ENCODE measurements at places on chromosomes 12 and 14.

DNA sequence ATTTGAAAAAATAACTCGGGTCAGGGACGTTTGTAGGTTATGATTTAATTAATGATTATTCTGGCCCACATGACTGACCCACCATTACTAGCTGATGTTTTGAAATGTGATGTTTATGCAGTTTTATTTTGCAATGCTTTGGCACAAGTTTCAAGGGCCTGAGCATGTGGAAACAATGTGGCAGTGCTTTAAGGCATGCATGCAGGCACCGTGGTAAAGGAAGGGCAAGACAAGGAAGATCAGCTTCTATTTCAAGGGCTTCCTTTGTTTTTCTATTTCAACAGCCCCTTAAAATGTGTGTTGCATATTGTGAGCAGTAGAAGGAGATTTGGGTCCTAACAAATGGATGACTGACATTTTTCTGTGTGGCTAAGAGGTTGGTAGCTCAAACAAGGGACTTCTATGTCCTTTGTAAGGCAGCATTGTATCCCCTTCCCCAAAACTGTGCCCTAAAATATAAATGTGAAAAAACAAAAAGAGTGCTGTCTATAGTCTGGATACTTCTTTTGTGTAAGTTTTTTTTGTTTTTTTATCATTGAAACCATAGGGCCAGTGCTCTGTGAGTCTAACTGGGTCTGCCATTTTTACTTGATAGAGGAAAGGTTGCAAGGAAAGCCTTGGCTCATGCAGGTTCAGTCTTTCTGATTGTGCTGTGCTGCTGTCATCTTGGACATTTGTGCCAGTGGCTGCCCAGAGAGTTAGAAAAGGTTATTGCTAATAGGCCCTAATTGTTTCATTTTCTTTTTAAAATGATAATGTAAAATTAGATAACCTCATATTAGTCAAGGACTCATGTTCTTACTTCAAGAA lies 103.5 kb downstream of the FGD4 start:
- no peak for DNase-seq

DNA sequence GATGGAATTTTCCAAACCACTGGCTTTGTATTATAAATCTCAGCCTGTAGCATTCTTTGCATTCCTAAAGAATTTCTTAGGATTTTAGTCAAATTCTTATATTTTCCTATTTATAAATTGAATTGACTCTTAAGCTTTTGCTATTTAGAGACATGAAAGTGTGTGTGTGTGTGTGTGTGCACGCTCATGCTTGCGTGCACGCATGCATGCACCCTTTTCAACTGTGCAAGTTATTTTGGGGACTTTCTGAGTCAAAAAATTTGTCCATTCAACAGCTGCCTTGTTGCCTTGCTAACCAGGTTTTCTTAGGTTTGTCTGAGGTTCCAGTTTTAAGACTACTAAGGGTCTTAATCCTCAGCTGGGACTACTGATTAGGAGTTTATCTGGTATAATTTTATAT lies 42.6 kb downstream of the GPATCH2L start:
- no peak for DNase-seq

DNA sequence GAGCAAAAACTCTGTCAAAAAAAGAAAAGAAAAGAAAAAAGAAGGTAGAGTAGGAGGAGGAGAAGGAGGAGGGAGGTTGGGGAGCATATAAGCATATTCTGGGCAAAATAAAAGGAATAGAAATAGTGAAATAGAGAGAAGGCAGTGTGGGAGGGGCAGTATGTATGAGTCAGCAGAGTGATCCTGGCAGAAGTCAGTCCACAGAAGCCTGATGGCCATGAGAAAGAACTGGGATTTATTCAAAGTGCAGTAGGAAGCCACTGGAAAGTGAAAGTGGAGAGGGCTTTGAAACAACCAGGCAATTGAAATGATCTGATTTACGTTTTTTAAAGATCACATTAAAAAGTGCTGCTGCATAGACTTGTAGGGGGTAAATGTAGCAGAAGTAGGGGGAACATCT lies 368.6 kb upstream of the USP15 start:
- no peak for DNase-seq

DNA sequence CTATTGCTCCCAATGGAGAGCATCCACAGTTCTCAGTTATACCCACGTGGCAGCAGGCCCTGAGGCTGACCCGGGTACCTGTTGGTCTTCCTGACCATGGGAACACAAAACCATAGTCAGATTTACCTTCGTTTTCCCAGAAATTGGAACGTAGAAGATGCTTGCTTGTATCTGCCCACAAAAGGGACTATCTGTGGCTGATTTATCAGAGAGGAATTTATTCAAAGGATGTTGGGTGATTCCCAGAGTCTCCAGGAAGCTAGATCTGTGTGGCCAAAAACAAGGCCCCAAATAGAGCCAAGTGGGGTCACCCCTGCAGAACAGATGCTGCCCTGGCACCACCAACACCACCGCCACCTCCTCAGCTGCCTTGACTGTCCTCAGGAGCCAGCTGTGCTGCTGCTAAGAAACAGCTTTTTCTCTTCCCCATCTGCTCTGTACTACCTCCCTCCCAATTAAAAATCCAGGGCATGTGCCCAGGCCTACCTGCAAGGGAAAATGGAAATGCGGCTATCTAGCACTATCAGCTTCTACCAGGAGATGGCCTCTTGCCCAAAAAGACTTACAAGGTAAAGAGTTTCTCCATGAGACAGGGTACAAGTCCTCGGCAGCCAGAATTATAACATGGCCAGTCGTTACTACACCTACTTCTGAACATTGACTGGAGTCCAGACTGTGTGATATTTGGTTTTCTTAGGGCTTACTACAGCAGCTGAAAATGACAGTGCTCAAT lies 128.6 kb upstream of the PLEKHG7 start:
- no peak for DNase-seq

DNA sequence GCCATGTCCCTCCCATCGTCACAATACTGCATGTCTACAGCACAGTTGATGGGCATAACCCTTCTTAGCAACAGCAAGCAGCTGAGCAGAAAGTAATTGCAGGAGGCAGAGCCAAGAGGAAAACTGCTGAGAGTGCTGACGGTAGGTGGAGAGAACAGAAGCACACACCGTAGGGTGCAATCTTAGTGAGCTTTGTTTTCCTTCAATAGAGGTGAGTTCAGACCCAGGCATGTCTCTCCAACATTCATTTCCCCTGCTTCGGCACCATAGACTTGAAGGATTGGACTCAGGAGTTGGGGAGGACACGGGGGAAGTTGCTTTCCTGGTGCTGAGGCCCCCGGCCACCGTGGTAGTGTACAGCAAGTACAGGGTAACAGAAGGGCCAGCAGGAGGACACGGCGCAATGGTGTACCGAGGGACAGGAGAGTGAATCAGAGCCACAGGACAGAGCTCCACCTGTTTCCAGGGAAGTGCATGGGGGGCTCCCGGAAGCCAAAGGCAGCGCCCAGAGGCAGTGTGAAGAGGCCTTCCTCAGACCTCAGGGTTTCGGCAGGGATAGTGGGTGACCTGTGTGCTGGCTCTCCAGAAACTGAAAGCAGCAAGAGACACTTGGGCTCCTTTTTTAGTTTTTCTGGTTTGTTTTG lies 36.3 kb upstream of the SINHCAF start:
- no peak for DNase-seq

GRCh38 chr12:27271206-27271605 lies 27.1 kb downstream of the STK38L start:
- no peak for DNase-seq

DNA sequence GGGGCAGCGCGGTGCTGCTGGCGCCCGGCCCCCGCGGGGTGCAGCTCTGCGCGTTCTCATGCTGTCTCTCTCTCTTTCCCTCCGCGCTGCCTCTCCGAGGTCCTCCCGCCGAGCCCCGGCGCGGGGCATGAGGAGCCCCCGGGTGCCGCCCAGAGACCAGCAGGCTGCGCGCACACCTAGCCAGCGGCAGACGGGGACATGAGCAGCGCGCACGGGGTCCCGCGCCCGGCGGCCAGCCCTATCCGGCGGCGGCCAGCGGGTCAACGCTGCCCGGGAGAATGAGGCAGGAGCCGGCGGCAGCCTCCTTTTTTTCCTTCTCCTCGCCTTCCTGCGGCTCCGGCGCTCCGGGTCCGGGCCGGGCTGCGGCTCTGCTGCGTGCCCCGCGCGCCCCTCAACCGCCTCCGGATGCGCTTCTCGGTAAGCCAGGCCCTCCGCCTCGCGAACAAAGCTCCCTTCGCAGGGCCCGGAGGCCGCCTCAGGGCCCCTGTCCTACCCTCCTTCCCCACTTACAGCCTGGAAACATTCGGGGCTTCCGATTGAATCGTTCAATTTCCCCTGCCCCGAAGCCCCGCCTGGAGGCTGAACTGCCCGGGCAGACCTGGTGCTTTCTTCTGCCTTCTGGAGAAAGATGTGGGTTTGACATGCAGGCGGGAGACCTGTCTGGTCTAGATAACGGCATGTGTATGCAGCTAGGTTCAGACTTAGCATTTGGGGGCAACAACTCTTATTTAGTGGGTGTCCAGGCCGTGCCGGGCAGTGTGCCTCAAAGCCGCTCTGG lies at the start of gene TUNAR:
Gene TUNAR (plus strand): TSS at position 72 of the 778 bp plus-strand sequence.
- DNase-seq: no peak

DNA sequence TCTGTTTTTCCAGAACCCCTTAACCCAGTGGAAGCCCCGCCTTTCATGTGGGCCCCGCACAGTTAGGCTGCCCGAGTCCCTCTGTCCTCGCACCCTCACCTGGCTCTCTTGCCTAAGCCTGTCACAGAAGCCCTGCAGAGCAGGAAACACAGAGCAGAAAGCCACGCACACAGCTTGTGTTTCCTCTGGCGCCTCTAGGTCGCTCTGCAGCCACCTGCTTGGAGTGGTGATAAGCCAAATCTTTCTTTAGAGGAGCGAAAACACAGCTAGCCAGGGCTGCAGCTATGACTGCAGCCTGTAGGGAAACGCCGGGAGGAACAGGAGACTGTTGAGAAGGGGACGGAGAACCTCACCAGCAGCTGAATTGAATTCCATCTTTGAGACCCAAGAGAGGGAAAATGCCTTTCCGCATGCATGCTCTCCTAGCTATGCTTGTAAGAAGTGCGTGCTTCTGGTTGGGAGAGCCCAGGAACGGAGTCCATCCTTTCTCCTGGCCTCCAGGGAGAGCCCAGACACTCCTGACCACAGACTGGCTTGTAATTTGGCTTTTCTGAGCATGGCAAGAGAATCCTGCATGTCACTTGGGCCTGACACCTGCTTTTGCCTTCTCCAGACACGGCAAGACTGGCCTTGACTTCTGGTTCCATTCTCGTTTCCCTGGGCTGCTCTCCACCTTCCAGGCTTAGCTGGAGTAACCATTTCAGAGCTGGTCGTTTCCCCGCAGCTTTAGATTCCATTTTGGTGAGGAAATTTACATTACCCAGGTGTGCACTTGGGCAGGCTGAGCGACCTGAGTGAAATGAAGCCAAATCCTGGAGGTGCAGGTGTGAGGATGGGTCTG lies 301.6 kb downstream of the CACNA1C start:
- DNase-seq: no peak

DNA sequence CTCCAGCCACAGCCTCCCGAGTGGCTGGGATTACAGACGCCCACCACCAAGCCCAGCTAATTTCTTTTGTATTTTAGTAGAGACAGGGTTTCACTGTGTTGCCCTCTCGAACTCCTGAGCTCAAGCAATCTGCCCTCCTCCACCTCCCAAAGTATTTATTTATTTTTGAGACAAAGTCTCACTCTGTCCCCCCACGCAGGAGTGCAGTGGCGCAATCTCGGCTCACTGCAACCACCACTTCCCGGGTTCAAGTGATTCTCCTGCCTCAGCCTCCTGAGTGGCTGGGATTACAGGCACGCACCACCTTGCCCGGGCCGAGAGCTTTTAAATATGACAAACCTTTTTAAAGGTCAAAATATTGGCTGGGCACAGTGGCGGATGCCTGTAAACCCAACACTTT lies 14.6 kb downstream of the NUMB start:
- no peak for DNase-seq

- no peak for DNase-seq
Measured at GRCh38 chr14:60931218-60931617, 49.7 kb downstream of the TRMT5 start.

DNA sequence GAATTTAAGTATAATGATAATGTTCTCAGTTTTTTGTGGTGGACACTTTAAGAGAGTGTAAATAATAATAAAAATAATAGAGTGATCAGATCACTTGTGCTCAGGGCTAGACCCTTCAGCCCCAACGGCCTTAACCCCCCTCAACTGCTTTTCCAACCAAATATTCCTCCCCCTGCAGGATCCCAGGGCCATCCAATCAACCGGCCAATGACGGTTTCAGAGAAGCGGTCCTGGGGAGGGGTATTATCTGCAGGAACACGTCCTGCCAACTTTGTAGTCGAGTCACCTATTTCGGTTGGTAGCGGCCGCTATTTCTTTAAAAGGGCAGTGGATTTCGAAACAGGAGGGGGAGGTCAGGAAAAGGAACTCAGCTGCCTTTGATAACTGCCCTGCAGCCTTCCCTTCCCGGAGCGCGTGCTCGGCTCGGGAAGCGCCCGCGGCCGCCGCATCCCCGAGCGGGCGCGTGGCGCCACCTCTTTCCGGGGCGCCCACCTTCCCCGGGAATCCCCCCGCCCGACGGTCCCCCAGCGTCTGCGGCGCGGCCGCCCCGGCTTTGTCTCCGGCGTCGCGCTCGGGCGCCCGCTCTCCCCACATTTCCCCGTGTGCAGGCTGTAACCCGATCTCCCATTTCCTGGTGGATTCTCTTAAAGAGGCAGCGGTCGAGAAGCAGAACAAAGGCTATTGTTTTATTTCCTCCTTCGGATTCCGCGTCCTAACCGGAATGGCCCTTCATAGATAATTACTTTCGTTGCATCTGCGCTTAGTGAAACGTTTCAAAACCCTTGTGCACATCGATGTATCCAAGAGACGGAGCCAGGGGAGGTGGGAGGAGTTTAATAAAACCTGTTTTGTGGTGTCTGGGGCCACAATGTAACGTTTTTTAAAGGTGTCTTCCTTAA lies 711 bp upstream of the ETV6 start:
- peak; percentile 25 for DNase-seq

- no peak for DNase-seq
Measured at GRCh38 chr14:32565256-32565655, 236.2 kb downstream of the AKAP6 start.

- DNase-seq: peak; percentile 22
Measured at GRCh38 chr14:99389174-99389826, 91.4 kb downstream of the SETD3 start.

DNA sequence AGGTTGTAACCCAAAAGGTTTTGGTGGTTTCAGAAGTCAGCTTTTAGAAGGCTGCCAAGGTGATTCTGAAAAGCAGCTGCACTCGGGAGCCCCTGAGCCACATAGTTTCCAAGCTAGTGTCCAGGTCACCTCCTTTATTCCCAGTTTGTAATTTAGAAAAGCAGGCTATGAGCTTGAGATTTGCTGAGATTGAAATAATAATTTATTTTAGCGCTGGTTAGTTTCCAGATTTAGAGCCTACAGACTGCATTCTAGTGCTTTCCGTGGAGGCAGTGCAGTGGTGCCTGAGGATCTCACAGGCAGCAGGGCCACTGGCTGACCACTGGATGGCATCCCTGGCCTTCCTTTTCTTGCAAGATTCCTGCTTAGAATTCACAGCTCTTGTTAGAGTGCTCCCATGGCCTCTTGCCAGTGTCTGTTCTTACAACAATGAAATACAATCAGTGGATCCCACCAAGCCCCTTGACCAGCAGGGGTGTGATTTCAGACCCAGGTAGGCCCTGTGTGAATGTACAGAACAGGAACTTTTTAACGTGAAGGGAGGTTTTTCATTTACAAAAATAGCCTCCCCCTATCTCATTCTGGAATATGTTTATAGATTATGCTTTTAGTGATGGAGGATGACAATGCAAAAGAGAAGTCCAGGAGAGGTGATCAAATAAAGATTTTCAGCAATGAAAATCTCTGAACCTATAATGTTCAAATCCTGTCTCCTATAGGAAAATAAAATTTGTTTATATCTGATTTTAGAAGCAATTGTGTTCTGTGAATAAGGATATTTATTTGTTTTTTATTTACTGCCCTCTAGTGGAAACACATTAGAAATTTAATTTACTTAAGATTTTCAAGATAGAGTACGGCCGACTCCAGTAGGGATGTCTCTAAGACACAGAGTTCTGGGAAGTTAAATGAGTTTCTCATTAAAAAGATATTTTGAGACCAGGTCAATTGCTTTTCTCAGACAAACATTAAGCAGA lies 362.1 kb upstream of the STXBP6 start:
- no peak for DNase-seq

All from stimulated activated CD4-positive, alpha-beta T cell treated with anti-CD3 and anti-CD28 coated beads, TNF-alpha, amount 100 ng/mL, for 48 hours (primary cell).